ENCODE measurements at places on chromosomes 1 and 21. TPM values are rescaled to one million over a fixed set of nuclear protein-coding genes. Genes with fewer than 3 reads are reported as not detected.

TMEM240 gene
- total RNA-seq: 1.3 TPM

RIIAD1 gene
- not detected for total RNA-seq

DNA sequence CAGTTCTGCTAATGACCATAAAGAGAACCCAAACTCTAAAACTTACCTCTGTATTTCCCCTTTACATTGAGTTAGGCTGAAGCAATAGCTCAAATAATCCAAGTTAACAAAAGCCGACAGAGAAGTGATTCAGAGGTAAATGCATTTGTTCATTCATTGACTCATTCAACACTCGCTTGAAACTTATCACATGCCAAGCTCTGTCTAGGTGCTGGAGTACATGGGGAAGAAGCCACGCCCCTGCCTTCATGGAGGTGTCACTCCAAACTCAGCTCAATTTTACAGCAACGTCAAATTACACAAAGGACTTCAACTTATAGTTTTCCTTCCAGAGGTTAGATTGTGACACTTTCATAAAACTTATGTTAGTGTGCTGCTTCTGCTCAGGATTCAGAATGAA is 45.8 kb downstream of the SLC25A24 start:
- DNase-seq: no peak

DNA sequence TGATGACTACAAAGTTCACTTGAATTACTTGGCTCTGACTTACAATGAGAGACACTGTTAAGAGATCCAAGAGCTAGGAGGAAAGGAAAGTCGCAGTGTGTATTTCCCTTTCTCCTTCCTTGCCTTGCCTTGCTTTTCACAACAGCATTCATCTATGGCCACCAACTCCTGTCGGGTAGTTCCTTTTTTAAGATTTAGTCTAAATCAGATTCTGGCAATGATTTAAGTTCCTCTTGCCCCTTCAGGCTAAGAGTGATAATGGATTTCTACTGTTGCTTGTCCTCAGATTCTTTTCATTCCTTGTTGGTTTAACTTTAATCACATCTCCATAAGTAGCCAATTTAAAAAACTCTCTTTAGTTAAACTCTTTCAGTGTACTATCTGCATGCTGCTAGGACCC is 91.9 kb downstream of the GTF2B start:
- DNase-seq: no peak

GRCh38 chr1:118322331-118322730 is 137.3 kb upstream of the SPAG17 start:
- no peak for DNase-seq

- DNase-seq: no peak
These were observed 25.8 kb upstream of the KCNE1 start for GRCh38 chr21:34537838-34538237.
